A673 (cell line): ENCODE measurements at places on chromosomes 4 and X.

DNA sequence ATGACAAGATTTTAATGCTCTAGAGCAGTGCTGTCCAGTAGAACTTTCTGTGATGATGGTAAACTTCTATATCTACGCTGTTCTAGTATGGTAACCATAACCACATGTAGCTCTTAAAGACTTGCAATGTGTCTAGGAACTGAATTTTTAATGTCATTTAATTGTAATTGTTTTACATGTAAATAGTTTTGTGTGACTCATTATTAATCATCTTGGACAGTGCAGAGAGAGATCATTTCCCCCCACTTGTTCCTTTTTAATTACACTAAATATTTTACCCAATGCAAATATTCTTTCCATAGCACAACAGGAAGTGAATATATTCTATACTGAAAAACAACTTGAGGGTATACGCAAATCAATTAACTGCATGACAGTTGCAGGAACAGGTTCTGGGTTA is 5.8 kb downstream of the ATG4A start:
- H3K27ac ChIP-seq = no peak overlapping the region
- H3K4me3 ChIP-seq = no peak overlapping the region
- no peak for DNase-seq
- H3K4me1 ChIP-seq = no peaks in the 10 kb centered on the region

DNA sequence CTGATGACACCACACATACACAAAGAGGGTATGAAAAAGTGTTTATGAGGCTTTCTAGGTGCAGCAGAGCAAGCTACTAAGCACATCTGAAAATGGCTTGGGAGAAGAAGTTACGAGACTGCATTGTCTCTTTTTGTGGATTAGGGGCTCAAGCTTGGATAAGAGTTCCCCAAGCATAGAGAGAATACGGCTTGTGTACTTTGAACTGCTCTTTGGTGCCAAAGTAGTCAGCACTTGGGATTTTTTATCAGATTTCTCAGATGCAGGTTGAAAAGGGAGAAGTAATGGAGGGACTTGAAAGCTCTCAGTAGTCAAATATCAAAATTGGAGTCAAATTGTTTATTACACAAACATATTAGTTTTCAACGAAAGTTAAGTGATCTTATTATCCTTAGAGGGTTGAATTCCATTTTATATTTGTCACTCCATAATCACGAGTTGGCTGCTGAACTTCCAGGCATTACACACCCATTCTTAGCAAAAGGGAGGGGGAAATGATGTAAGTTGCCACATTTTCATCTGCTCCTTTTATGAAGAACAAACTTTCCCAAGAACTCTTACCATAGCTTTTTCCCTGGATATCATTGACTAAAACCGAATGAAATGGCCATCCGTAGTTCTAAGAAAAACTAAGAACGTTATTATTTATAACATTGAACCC is 1904.9 kb downstream of the PCDH7 start:
- H3K4me3 ChIP-seq = no peak overlapping the region
- H3K36me3 ChIP-seq = no peaks in the 10 kb centered on the region
- H3K27ac ChIP-seq = no peak overlapping the region
- H3K27me3 ChIP-seq = no peaks in the 10 kb centered on the region
- no peaks in the 10 kb centered on the region for H3K4me1 ChIP-seq

DNA sequence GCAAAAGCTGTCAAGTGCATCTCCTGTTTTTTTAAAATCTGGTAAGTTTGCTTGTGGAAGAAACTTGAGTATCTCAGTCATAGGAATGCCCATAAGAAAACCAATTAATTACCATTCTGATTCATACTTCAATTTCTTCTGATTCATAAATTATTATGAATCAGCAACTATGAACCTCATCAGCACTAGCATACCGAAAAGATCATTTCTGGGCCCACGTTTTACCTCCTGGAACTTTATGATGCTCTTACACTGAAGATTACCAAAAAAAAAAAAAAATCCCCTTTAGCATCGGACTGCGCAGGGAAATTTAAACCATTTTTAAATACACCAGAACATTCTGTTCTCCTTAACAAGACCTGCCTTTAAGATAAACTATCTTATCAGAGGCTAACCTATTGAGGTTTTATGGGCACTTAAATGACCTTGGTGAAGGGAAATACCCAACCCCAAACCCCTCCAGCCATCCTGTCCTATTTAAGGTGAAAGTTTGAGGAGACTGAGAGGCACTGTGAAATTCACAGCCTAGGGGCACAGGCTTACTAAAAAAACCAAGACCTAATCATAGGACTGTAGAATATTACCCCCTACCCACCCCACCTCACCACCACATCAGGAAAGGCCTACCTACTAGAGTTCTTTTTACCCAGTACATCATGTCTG is 38.2 kb upstream of the ABCG2 start:
- H3K36me3 ChIP-seq = no peaks in the 10 kb centered on the region
- no peak overlapping the region for H3K4me3 ChIP-seq
- no peak for DNase-seq
- H3K4me1 ChIP-seq = no peaks in the 10 kb centered on the region
- H3K27me3 ChIP-seq = no peaks in the 10 kb centered on the region
- H3K27ac ChIP-seq = no peak overlapping the region

DNA sequence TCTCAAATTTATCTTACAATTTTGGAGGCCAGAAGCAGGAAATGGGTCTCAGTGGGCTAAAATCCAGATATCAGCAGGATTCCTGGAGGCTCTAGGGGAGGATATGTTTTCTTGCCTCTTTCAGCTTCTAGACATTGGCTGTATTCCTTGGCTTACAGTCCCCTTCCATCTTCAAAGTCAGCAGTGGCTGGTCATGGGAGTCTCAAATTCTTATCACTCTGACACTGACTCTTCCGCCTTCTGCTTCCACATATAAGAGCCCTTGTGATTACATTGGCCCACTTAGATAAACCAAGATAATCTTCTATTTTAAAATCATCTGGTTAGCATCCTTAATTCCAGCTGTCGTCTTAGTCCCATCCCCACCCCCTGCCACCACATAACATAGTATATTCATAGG is 113.0 kb downstream of the PCDH7 start:
- no peaks in the 10 kb centered on the region for H3K36me3 ChIP-seq
- H3K4me3 ChIP-seq = no peak overlapping the region
- H3K4me1 ChIP-seq = peaks cover 68% of the 10 kb centered on the region
- no peak for DNase-seq

- H3K4me3 ChIP-seq = no peak overlapping the region
- H3K27ac ChIP-seq = no peak overlapping the region
- H3K27me3 ChIP-seq = no peaks in the 10 kb centered on the region
- no peak for DNase-seq
- no peaks in the 10 kb centered on the region for H3K4me1 ChIP-seq
- no peaks in the 10 kb centered on the region for H3K36me3 ChIP-seq
Observed at GRCh38 chrX:22516893-22517292, 244.2 kb downstream of the CBLL2 start.

GRCh38 chrX:72498782-72499181 is 73.9 kb downstream of the HDAC8 start:
- H3K4me3 ChIP-seq = no peak overlapping the region
- no peaks in the 10 kb centered on the region for H3K4me1 ChIP-seq

- H3K4me3 ChIP-seq = no peak overlapping the region
- H3K27ac ChIP-seq = no peak overlapping the region
- no peaks in the 10 kb centered on the region for H3K27me3 ChIP-seq
- H3K4me1 ChIP-seq = peaks cover 12% of the 10 kb centered on the region
- H3K36me3 ChIP-seq = no peaks in the 10 kb centered on the region
Observed at GRCh38 chr4:163697121-163697520, 202.6 kb downstream of the TMA16 start.

DNA sequence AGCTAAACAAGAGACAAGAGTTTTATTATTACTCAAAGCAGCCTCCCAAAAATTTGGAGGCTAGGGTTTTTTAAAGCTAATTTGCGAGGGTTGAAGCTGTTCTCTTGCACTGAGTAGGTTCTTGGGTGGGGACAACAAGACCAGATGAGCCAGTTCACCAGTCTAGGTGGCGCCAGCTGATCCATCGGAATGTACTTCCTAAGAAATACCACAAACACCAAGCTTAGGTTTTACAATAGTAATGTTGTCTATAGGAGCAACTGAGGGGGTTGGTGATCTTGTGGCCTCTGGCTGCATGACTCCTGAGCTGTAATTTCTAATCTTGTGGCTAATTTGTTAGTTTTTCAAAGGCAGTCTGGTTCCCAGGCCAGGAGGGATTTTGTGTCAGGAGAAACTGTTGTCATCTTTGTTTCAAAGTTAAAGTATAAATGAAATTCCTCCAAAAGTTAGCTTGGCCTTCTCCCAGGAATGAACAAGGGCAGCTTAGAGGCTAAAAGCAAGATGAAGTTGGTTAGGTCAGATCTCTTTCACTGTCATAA is 130.6 kb downstream of the SLC7A11 start:
- no peak for DNase-seq
- H3K36me3 ChIP-seq = no peaks in the 10 kb centered on the region
- no peaks in the 10 kb centered on the region for H3K27me3 ChIP-seq
- H3K4me1 ChIP-seq = no peaks in the 10 kb centered on the region
- no peak overlapping the region for H3K27ac ChIP-seq

DNA sequence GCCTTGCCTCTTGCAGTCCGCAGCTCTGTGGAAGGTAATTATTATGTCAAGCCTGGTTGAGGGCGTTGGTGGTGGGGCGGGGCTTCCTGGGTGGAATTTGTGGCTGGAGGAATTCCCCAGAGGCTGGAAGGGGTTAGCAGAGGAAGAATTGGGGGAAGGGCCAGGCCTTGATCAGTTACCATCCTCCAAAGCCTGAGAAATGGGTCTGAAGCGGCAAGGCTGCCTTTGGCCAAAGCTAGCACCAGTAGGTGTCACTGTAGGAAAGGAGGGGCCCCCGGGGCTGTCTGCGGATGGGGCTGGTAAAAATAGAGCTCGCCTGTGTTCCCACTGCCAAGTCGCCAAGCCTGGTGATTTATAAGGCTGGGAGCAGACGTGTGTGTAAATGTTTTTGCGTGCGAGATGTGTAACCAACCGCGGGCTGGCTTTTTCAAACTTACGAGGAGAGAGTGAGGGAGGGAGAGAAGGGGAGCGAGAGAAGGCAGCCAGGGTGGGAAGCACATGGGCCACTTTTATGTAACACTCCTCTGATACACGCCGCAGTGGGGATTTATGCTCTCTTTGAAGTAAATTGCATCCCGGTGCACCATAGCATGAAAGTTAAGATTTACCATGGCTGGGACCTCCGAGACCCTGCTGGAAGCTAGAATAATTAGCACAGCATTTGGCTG is 367.0 kb downstream of the BCOR start:
- H3K27me3 ChIP-seq = no peaks in the 10 kb centered on the region
- H3K4me1 ChIP-seq = peaks cover 23% of the 10 kb centered on the region
- no peak overlapping the region for H3K27ac ChIP-seq

DNA sequence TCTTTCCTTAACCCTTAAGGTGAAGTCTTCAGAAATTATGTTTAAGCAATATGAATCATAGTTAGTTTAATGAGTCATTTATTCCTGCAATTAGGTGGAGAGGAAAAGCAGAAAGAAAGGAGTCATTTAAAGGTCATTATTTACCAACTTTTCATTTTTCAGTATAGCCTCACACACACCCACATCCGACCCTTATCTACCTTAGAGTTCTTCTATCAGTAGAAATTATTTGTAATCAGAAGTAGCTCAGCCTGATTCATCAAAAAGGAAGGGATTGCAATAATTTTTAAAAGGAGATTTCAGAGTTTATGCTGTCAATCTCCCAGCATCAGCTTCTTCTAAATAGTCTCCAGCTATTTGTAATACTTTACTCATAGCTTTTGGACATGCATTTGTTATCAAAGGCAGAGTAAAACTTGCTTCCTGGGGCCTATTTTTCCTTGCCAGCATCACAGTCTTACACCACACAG is 5.9 kb downstream of the ANXA10 start:
- no peak for DNase-seq
- H3K4me1 ChIP-seq = no peaks in the 10 kb centered on the region
- no peaks in the 10 kb centered on the region for H3K27me3 ChIP-seq

DNA sequence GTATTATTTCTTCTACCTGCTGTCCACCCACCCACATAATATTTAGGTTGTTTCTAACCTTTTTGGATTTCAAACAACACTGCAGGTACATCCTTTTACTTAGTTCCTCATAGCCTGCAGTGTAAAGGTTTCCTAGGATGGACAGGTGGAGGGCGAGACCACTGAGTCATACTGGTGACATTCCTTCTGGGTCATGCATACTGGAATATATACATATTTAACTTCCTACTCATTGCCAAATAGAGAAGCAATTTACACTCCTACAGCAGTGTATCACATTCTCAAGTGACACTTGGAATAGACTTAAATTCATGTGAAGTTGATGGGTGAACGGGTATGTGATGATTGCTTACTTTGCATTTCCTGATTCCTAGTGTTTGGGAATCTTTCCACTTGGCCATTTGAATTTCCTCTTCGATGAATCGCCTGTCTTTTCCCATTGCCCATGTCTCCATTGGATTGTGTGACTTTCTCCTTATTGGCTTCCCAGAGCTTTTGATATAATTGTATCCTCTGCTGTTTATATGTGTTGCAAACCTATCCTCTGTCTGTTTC is 8.2 kb upstream of the PPP2R2C start:
- no peak overlapping the region for H3K4me3 ChIP-seq
- no peaks in the 10 kb centered on the region for H3K36me3 ChIP-seq
- no peak overlapping the region for H3K27ac ChIP-seq
- H3K27me3 ChIP-seq = peaks cover 76% of the 10 kb centered on the region

GRCh38 chrX:2242326-2242725 is 258.4 kb downstream of the DHRSX start:
- H3K27ac ChIP-seq = no peak overlapping the region
- H3K4me3 ChIP-seq = no peak overlapping the region
- H3K4me1 ChIP-seq = no peaks in the 10 kb centered on the region
- H3K36me3 ChIP-seq = no peaks in the 10 kb centered on the region

- H3K4me3 ChIP-seq = no peak overlapping the region
- H3K27me3 ChIP-seq = no peaks in the 10 kb centered on the region
- no peak overlapping the region for H3K27ac ChIP-seq
- DNase-seq = no peak
- H3K4me1 ChIP-seq = no peaks in the 10 kb centered on the region
Observed at GRCh38 chrX:129116676-129117470, 406.4 kb downstream of the SMARCA1 start.

- no peak overlapping the region for H3K27ac ChIP-seq
- DNase-seq = peak; percentile 4
- no peaks in the 10 kb centered on the region for H3K27me3 ChIP-seq
- no peak overlapping the region for H3K4me3 ChIP-seq
Observed at GRCh38 chr4:82984459-82984858, 26.2 kb downstream of the LIN54 start.

GRCh38 chr4:82248903-82249632 is 124.7 kb downstream of the HNRNPD start:
- no peak overlapping the region for H3K4me3 ChIP-seq
- H3K4me1 ChIP-seq = no peaks in the 10 kb centered on the region
- H3K27ac ChIP-seq = no peak overlapping the region
- H3K36me3 ChIP-seq = no peaks in the 10 kb centered on the region
- H3K27me3 ChIP-seq = no peaks in the 10 kb centered on the region

DNA sequence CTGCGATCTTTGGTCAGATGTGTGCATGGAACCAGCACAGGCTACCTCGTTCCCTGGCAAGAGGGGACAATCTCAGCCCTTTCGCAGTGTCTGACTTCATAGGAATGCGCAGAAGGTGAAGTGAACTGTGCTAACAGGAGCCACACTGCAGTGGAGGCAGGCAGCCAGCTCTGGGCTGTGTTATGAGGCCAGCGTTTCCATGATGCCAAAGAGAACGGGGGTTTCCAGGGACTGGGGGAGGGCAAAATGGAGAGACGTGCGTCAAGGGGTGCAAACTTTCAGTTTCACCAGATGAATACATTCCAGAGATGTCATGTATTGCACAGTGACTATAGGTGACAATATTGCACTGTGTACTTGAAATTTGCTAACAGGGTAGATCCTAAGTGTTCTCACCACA is 30.4 kb downstream of the CLDN34 start:
- no peaks in the 10 kb centered on the region for H3K4me1 ChIP-seq
- H3K4me3 ChIP-seq = no peak overlapping the region
- H3K27me3 ChIP-seq = no peaks in the 10 kb centered on the region
